Stimulated activated naive CD4-positive, alpha-beta T cell (primary cell): ENCODE measurements at places on chromosomes 5 and 9.

DNA sequence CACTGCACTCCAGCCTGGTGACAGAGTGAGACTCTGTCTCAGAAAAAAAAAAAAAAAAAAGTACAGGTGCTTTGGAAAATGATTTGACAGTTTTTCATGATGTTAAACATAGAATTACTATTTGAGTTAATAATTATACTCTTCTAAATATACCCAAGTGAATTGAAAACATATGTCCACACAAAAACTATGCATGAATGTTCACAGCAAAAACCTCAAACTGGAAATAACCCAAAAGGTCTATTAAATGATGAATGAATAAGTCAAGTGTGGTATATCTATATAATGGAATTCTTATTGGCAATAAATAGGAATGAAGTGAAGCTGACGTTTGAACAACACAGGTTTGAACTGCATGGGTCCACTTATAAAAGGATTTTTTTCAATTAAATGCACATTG is 207.2 kb upstream of the DAB2 start:
- DNase-seq, result no peak

DNA sequence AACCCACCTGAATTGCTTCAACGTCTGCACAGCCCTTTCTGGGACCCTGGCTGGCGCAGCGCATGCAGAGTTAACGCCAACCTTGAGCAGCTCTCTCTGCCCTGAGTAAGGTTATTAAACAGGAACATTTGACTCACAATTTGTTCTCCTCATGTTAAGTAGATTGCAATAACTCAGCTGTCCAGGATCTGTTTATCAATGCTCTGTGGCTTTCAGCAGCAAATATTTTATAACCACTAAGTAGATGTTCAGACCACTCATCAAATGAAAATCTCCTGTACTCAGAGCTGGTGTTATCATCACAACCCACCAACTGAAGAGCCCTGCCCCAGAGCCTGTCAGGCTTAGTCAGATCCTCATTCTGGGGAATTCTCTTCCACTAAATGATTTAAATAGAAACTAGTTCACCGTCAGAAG is 403.0 kb downstream of the ZNF608 start:
- no peak for DNase-seq

DNA sequence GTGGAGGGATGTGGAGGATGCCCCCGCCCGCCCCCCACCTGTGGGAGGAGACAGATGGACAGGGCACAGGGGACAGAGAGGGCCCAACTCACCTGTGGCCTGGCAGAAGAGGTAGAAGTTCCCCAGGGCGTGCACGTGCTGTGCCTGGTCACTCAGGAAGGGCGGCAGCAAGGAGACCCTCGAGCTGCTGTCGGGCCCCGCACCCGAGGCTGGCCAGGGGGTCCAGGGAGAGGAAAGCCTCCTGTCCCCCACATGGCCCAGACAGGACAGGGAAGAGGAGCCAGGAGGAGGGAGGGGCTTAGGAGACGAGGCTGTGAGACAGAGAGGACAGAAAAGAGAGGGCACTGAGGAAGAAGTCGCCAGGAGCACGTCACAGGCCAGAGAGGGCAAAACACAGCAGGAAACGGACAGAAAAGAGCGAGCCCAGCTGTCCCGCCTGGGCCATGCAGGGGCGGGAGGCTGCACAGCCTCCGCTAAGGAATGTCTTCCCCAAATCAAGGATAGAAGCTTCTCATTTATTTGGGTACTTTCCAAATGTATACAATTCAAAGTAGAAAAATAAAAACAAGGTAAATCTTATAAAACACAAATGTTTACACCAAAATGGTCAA is 58.5 kb downstream of the SECISBP2 start:
- DNase-seq, result no peak

- no peak for DNase-seq
Measured at GRCh38 chr9:3136686-3137346, 292.9 kb upstream of the PUM3 start.

- DNase-seq, result peak; percentile 53
Measured at GRCh38 chr9:6055216-6055615, 39.8 kb upstream of the RANBP6 start.

DNA sequence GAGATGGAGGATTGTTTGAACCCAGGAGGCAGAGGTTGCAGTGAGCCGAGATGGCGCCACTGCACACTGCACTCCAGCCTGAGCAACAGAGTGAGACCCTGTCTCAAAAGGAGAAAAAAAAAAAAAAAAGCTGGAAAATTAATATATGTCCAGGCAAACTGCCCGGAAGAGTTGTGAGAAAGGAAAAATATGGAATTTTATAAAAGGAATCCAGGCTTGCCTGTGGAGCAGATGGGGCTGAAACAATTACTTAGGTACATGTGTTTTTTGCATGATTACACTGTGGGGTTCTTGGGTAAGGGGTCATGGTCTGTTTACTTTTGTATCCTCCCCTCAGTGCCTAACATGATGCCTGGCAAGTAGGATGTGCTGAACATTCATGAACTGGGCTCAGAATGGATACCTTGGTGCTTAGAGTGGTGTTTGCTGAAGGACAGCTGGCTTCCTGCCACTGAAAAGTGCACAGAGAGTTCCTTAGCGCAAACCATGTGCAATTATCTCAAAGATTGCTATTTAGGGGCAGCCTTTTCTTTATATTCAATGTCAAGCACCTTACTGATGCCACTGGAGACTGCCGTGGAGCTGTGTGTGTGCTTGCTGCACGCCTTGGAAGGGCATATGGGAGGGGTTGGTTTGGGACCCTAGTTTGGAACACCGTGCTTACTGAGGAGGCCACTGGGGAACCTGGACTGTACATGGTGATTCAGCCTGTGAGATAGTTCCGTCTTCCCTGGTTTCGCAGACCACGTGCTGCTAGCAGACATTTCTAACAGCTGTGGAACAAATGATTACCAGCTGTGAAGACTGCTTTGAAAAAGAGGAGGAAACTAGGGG is 78.4 kb downstream of the MAP1B start:
- no peak for DNase-seq

DNA sequence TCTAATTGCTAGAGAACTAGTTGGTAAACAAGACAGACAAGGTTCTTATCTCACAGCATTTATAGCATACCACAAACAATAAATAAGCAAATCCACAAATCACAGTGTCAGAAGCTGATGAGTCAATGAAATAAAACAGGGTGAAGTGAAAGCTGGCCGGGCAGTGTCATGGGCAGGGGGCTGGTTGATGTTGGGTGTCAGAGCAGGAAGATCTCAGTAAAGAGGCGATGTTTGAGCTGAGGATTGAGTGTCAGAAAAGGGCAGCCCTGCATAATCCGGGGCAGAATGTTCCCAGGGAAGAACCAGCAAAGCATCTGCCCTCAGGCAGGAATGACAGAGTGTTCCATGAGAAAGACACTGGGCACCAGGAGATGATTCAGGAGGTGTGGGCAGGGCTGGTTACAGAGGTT is 183.4 kb downstream of the GOLPH3 start:
- DNase-seq, result no peak

DNA sequence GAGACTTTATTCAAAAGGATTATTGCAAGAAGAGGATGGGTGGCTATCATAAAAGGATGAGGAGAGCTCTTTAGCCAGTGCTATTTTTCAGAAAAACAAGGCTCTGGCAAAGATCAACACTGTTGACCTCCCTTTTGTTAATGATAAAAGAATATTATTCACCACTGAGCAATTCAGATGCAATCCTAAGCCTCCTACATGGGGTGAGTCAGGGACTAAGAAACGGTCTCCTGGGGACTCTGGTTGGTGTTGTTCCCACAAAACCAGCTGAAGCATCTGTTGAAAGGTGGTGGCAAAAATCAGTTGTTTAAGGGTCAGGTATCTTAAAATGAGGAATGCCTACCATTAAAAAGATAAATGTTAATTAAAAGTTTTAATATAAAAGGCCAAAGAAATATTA is 7.7 kb upstream of the GCNT1 start:
- DNase-seq, result no peak

DNA sequence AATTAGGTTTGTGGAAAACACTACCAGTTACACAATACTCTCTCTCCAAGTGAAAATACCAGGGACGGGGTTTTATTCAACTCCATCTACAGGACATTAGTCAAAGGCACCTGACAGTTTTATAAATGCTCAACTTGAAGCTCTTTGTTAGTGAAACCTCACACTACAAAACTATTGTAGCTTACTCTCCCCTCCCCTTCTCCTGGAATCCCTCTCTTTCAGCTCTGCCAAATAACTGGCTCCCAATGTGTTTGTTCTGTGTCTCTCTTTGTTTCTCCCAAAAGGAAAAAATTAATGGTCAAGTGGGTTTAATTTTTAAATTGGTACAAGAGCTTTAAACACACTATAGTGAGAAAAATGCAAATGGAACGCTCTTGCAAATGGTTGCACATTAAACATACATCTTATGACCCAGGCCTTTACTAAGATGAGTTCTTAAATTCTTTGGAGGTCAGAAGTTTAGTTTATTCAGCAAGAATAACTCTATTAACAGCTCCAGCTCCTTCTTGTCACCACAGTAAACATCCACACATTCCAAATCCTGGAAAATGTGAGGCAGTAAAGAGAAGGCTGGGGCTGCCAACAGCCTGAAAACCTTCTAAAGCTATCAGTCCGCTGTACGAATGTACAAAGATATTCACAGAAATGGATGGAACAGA is 48.4 kb downstream of the ZNF608 start:
- no peak for DNase-seq

GRCh38 chr5:126647071-126647470 is 46.3 kb downstream of the PHAX start:
- no peak for DNase-seq

DNA sequence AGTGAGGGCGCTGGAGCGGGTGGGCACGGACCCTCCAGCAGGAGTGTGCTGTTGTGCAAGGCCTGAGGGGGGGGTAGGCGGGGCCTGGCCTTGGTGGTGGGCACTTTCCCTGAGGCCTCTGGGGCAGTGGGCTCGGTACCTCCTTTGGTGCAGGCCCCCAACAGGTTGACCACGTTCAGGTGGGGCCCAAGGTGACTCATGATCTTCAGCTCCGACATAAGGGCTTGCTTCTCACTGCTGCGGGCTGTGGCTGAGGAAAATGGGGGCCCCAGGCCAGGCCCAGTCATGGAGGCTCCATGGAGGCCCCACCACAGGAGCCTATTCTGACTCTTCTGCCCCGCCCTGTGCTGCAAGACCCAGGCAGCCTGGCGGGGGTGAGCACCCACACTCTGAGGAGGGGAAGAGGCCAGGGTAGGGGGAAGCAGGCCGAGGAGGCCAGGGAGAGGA is 31.5 kb downstream of the PDGFRB start:
- no peak for DNase-seq

- DNase-seq, result no peak
Measured at GRCh38 chr9:99172124-99173091, 49.3 kb downstream of the ALG2 start.

DNA sequence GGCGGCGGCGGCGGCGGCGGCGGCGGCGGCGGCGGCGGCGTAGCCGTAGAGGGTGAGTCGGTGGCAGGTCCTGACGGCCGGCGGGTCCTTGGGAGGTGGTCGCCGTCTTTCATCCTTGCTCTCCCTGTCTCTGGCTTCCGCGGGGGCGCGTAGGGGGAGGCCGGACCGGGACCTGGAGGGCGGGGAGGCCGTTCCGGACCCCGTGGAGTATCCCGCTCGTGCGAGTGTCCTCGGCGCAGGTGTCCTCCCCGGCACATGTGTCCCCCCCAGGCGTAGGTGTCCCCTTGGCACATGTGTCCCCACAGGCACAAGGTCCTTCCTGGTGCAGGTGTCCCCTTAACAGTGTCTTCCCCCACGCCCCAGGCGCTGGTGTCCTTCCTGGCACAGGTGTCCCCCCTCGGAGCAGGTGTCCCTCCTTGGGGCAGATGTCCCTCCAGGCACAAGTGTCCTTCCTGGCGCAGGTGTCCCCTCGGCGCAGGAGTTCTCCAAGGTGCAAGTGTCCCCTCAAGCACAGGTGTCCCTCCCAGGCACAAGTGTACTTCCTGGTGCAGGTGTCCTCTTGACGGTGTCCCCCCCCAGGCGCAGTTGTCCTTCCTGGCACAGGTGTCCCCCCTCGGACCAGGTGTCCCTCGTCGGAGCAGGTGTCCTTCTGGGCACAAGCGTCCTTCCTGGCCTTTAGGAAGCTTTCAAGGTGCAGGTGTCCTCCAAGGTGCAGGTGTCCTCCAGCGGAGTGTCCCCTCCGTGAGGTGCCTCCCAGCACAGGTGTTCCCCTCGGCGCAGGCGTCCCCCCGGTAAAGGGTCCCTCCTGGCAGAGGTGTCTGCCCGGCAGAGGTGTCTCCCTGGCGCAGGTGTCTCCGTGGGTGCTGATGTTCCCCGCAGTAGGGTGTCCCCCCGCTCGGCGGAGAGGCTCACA is 519 bp downstream of the EXOC3 start:
- DNase-seq, result no peak

DNA sequence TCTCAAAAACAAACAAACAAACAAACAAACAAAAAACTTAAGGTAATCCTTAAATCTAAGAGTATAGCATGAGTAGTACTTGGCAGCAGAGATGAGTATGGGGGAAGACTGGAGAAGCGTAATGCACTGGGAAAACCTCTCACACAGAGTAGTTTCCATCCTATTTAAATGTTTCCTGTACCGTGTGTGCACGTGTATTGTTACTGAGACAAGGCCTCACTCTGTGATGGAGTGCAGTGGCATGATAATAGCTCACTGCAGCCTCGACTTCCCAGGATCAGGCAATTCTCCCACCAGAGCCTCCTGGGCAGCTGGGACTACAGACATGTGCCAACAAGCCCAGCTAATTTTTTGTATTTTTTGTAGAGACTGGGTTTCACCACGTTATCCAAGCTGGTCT is 2.9 kb downstream of the UIMC1 start:
- no peak for DNase-seq

DNA sequence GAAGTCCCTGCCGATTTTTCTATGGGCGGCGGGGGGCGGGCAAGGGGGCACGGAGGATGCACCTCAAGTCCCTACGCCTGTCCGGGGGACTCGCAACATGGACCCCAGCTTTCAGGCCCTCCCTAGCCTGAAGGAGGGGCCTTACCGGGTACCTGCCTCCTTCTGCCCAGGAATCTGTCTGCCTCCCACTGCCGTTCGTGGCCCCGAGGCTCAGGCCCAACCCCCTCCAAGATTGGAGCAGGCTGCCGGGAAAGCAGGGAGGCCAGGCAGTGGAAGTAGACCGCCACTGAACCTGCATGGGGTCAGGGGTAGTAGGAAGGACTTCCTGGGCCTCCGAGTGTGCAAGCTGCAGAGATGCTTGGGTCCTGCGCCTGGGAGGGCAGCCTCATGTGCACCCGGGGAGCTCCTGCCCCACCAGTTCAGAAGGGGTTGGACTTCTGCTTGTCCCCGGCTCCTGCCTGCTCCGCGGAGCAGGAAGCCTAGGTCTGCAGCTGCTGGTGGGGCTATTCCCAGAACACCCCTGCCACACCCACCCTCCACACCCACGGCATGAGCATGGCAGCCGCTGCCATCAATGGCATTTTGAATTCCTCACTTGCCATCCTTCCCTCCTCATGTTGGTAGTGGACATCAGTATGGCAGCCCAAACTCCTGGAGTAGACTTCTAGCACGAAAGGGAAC is 1312.7 kb upstream of the ACO1 start:
- no peak for DNase-seq

DNA sequence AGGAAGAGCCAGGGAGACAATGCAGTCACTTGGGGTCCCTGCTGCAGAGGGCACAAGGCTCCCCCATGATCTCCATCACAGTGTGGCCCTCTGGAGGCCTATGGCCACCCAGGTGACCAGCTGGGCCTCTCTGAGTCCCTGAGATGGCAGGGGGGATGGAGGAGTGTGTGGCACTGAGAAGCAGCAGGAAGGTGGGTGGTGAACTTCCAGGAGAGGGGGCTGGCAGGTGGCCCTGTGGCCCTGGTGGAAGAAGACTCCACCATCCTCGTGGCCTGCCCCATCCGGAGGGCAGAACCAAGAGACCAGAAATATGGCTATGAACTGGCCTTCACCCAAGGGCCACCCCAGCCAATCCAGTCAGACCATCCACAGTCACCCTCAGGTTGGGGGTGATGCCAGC is 31.7 kb upstream of the AFAP1L1 start:
- DNase-seq, result no peak

GRCh38 chr9:82154573-82154972 is 166.0 kb downstream of the SPATA31D1 start:
- DNase-seq, result no peak
